Frontal cortex (tissue), 4 donors: ENCODE measurements at places on chromosomes 11 and 22. TPM values are rescaled to one million over a fixed set of nuclear protein-coding genes. Genes with fewer than 3 reads are reported as not detected.

The C11orf52 gene
- total RNA-seq: not detected

The KCNK4 gene
- total RNA-seq: 1.6 TPM

The CASP12 gene
- total RNA-seq: 0.82 TPM

The PRODH gene
- total RNA-seq: 0.82 TPM

The RFPL2 gene
- total RNA-seq: 1.2 TPM

The IFITM1 gene
- total RNA-seq: 6.9 TPM

DNA sequence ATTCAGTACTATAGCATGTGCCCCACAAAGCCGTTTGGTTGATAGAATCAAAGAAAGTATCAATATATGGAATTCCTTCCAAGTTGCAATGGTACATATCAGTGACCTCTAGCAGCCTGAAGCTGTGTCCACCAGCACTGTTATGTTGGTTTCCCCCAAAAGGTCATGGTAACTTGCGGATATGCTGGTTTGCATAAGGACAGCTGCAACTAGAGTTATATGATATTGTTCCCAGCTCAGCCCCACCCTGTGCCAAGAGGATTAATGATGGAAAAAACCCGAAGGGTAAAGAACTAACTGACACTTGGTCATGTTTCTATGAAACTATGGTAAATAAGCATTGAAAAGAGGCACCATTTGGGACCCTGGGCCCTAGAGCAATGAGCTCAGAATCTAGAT is 93.5 kb downstream of the PDHX start:
- no peak for DNase-seq

- no peak for DNase-seq
These were observed 348.4 kb upstream of the NARS2 start for GRCh38 chr11:78922859-78923625.

DNA sequence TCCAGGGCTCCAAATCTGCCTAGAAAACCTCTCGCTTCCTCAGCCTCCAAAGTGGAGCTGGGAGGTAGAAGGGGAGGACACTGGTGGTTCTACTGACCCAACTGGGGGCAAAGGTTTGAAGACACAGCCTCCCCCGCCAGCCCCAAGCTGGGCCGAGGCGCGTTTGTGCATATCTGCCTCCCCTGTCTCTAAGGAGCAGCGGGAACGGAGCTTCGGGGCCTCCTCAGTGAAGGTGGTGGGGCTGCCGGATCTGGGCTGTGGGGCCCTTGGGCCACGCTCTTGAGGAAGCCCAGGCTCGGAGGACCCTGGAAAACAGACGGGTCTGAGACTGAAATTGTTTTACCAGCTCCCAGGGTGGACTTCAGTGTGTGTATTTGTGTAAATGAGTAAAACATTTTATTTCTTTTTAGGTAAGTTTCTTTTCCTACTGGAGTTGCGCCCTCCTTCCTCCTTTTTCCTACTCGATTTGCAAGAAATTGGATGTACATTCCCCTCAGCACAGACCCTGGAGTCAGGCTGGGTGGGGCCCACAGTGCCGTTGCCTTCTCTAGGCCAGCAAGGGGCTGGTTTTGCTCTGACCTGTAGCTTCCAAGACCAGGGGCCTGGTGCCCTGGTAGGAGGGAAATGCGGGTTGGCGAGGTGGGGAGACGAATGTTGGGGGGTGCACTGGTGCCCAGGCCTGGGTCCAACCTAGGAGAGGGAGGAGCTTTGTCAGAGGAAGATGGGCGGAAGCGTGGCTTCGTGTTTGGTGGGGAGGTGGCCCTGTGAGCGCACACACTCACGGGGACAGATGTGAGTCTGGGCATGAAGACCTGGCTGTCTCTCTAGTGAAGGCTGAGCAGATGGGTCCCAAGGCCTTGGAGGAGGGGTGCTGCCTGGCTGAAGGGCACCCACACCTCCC is 50.6 kb downstream of the ST14 start:
- DNase-seq: no peak

DNA sequence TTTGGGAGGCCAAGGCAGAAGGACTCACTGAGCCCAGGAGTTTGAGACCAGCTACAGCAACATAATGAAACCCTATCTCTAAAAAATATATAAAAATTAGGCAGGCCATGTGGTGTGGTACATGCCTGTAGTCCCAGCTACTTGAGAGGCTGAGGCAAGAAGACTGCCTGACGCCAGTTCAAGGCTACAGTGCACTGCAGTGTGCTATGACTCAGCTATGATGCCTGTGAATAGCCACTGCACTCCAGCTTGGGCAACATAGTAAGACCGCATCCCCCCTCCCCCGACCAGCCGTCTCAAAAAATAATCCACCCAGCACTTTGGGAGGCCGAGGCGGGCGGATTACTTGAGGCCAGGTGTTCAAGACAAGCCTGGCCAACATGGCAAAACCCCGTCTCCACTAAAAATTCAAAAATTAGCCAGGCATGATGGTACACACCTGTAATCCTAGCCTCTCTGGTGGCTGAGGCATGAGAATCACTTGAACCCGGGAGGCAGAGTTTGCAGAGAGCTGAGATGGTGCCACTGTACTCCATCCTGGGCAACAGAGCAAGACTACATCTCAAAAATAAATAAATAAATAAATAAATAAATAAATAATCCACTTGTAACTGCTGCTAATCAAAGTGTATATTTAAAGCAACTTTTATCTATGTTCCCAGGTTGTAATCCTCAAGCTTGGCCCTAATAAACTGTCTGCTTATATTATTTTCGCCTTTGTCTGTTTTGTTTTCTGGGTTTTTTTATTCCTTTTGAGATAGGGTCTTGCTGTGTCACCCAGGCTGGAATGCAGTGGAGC is 7.8 kb downstream of the HPS5 start:
- no peak for DNase-seq

DNA sequence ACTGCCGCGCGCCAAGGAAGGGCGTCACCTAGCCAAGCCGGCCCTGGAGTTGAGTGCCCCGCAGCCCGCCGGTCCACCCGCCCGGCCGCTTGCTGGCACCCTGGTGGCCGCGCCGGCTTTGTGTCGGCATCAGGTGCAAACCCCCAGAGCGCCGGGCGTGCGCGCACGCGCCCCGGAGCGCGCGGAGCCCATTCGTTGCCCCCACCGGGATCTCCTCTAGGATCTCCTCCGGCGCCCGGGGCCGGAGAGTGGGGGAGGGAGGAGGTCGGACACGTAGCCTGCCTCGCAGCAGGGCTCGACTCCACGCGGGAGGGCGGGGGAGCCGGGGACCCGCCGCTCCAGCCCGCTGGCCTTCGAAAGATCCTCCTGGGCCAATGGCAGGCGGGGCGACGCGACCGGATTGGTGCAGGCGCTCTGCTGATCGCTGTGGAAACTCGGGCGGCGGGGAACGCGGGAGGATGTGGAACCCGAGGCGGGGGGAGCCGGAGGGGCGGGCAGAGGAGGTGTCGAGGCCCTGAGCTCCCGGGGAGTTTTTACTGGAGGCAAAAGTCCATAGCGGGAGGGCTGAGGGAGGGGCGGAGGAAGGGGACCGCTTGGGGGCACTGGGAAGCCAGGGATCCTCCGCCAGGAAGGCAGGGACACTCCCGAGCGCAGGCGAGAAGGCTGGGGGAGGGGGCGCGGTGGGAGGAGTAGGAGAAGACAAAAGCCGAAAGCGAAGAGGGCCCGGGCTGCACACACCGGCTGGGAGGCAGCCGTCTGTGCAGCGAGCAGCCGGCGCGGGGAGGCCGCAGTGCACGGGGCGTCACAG is at the start of gene FADS2:
Gene FADS2, plus strand, starts transcription at position 730 of the 808 bp plus-strand sequence. CDS start 91 bp downstream, outside the sequence.
- DNase-seq: peak; percentile 87

- no peak for DNase-seq
These were observed 326.3 kb downstream of the FAT3 start for GRCh38 chr11:92550871-92551270.

DNA sequence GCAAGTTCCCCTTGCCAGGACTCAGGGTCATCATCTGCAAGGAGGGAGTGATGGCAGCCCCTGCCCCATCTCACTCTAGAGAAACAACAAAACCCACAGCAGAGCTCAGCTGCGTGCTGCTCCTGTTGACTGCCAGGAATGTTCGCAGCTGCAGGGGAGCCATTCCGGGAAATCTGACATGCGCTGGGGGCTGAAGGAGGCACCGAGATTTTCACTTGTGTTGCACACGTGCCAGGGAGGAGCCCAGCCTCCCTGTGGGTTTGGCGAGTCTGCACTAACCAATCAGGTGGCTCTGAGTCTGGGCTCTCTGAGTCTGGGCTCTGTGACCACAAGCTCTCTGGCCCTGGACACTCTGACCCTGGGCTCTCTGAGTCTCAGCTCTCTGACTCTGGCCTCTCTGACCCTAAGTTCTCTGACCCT is 10.5 kb downstream of the FGF3 start:
- DNase-seq: no peak

- DNase-seq: no peak
These were observed 76.0 kb upstream of the WNT7B start for GRCh38 chr22:46052801-46053562.

- DNase-seq: no peak
These were observed 14.5 kb downstream of the DEAF1 start for GRCh38 chr11:680476-680875.
